ENCODE measurements at places on chromosomes 12 and 14. TPM values are rescaled to one million over a fixed set of nuclear protein-coding genes. Genes with fewer than 3 reads are reported as not detected.

Gene ASIC1
- total RNA-seq: 0.38 TPM

Gene SYCP3
- not detected for total RNA-seq

Gene KRT73
- total RNA-seq: not detected

Gene ZNF140
- 11.3 TPM for total RNA-seq

Gene EAPP
- 60.2 TPM for total RNA-seq

Gene FAM90A1
- not detected for total RNA-seq

Gene COCH
- total RNA-seq: 5.4 TPM

Gene TMEM52B
- 0.85 TPM for total RNA-seq

All from subcutaneous adipose tissue (tissue), 4 donors.